Stimulated activated CD8-positive, alpha-beta memory T cell treated with anti-CD3 and anti-CD28 coated beads, Interleukin-7, amount 100 ng/mL, for 48 hours (primary cell): ENCODE measurements at places on chromosomes 3 and 15.

GRCh38 chr15:89091627-89092220 lies 3.5 kb downstream of the ABHD2 start:
- DNase-seq: no peak

GRCh38 chr3:114627770-114628169 lies 333.9 kb downstream of the TIGIT start:
- no peak for DNase-seq

DNA sequence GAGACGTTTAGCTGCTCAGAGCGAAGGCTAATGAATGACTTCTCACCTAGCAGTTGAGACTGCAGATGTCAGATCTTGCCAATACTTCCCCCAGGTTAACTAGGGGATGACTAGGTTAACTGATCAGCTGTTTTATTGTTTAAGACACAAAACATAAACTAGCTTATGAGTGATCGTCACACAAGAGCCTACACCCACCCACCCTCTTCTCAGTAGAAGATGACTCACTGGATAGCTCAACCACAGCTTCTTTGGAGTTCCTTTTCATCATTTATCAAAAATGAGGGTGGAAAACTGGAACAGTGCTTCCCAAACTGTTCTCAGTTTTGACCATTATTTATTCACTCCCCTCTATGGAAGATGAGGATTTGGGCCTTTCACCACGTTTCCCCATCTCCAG lies 25.2 kb downstream of the GASK1A start:
- no peak for DNase-seq

DNA sequence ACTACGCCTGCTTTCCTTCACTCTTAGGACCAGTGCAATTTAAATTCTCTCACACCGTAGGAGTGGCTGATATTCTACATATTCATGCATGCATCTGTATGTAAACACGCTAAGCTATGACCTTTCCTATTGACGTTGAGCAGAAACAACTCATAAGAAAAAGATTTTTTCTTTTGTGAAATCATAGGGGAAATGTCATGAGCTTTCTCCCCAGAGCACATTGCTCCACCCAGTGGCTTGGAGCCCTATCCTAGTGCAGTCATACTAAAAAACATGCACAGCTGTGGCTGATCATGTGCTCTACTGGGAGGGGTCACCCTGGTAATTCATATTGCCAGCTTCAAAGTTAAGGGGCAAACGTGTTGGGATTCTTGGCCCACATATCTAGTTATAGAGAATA lies 1.8 kb upstream of the MESD start:
- DNase-seq: no peak

DNA sequence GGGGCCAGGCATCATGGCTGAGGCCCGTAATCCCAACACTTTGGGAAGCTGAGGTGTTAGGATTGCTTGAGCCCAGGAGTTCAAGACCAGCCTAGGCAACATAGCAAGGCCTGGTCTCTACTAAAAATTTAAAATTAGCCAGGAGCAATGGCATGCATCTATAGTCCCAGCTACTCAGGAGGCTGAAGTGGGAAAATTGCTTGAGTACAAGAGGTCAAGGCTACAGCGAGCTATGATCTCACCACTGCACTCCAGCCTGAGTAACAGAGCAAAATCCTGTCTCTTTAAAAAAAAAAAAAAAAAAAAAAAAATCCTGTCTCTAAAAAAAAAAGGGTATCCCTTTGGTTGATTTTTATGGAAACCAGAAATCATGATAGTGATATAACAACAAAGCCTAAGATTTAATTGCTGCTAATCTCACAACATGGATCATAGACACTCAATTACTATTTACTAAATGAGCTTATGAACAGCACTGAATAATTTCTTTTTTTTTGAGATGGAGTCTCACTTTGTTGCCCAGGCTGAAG lies 12.1 kb downstream of the PCLAF start:
- DNase-seq: no peak
